EH (cell line): ENCODE measurements at places on chromosomes 2 and 18.
A peak's percentile ranks its signal among the peaks of the same experiment; 100 is the strongest.

GRCh38 chr2:72214429-72215143, 66.9 kb upstream of the CYP26B1 start:
- DNase-seq: peak; percentile 87

GRCh38 chr2:460861-461260, 173.0 kb upstream of the ALKAL2 start:
- no peak for DNase-seq

- DNase-seq: no peak
Measured at GRCh38 chr2:229868794-229869193, 53.0 kb downstream of the TRIP12 start.

GRCh38 chr2:111975053-111975552, 76.7 kb downstream of the MERTK start:
- peak; percentile 89 for DNase-seq

- peak; percentile 77 for DNase-seq
Measured at GRCh38 chr2:66845307-66845706, 410.4 kb downstream of the MEIS1 start.

DNA sequence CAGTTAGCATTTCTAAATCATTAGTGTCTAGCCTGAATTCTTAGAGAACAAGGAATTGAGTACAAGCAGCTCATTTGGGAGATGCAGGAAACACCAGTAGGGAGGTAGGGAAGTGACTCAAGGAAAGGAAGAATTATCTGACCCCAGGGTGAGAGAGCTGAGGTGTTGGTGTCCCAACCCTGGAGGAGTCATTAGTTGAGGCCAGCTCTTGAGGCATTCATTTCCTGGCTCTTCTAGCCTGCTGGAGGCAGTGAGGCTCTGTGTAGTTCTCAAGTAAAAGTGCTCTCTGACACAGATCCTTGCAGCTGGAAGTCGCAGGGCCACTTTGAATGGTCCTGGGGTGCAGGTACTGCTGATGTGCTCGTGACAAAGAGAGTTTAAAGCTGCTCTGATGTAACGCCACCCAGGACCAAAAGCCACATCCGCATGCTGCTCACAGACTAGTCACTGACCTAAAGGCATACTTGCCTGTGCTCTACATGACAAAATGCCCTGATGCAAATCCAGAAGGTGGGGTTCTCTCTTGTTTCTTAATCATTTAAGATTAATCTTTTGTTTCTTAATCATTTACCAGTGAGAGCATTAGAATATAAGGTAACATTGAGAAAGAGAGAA, 299.5 kb upstream of the LYPD1 start:
- DNase-seq: peak; percentile 35

- no peak for DNase-seq
Measured at GRCh38 chr2:240831594-240832204, 11.7 kb upstream of the KIF1A start.

DNA sequence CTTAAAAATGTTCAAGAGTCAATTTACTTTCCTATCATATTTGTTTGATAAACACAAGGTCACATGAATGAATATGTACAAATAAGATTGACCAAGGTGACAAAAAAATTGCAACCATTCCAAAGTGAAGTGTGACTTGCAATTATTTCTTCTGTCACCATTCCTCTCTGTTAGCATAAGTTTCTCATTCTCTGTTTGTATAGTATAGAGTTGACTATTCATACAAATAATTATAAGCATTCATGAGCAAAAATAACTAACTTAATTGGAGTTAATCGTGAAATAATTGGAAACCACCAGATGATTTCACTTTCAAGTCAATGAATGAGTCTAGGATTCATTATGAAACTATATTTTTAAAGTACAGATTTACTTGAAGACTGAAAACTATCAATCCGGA, 42.1 kb downstream of the PGAP1 start:
- no peak for DNase-seq

DNA sequence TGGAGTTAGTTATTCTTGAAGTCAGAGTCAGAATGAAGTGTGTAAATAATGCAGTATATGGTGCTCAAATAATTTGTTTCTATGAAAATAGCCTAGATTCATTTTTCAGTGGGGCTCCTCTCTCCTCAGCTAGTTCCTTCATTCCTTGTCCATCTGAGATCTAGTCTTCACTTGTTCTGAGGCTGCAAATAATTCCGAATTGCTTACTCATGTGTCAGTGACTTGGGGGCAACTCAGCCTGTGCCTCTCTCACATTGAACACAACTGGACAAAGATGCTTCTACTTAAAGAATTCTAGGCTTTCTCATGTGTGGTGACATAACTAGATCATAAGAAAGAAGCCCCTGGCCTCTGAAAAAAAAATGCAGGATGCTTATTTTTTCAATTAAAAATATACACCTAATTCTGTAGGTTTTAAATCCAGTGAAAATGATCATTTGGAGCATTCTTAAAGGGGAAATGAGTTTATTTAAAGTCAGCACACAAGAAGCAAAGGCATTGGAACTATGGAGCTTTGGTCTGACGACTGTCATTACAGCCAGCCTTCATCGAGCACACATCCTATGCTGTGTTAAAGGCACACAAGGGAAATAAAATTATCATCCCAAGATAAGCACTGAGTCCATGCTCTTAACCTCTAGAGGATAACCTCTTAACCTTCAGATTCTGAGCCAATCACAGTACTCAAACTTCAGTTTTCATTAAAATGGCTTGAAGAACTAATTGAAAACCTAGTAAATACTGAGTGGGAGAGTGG, 24.8 kb upstream of the SCN7A start:
- DNase-seq: peak; percentile 20
